Islet precursor cell (in vitro differentiated cells): ENCODE measurements at places on chromosomes 2 and 18.

DNA sequence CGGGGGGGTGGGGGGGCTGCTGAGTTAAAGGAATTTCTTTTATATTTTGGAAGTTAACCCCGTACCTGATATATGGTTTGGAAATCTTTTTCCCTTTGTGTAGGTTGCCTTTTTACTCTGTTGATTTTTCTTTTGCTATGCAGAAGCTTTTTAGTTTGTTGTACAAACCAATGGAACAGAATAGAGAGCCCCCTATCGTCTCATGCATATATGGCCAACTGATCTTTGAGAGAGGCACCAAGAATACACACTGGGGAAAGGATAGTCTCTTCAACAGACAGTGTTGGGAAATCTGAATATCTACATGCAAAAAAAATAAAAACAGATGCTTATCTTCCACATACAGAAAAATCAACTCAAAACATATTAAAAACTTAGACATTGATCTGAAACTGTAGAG, 647.8 kb upstream of the KLHL29 start:
- DNase-seq, result no peak

- DNase-seq, result no peak
Observed at GRCh38 chr2:112290088-112290487, 14.7 kb downstream of the ZC3H6 start.

DNA sequence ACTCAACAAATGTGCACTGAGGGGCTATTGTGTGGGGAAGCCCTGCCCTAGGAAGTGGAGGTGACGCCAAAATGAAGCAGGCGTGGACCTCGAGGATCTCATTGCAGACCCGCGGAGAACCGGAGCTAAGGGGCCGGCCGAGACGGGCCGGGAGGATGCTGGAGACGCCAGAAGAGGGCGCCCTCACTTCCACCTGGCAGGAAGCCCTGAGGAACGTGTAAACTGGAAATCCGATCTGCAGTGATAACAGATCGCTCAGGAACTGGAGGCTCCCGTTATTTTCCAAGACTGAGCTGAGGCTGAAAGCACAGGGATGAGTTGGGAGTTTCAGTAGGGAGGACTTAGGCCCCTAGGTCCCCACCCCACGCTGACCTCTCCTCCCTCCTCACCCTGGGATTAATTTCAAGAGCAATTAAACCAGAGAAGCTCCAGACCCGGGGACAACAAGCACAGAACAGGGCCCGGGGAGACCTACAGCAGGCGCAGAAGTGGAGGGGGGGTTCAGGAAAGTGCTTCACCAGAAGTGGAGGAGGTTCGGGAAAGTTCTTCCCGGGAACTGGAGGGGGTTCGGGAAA, 7.7 kb upstream of the COL6A3 start:
- peak; percentile 87 for DNase-seq

- no peak for DNase-seq
Observed at GRCh38 chr2:238596571-238597551, 170.1 kb downstream of the ASB1 start.

- DNase-seq, result no peak
Observed at GRCh38 chr2:85009019-85009618, 38.2 kb downstream of the KCMF1 start.

DNA sequence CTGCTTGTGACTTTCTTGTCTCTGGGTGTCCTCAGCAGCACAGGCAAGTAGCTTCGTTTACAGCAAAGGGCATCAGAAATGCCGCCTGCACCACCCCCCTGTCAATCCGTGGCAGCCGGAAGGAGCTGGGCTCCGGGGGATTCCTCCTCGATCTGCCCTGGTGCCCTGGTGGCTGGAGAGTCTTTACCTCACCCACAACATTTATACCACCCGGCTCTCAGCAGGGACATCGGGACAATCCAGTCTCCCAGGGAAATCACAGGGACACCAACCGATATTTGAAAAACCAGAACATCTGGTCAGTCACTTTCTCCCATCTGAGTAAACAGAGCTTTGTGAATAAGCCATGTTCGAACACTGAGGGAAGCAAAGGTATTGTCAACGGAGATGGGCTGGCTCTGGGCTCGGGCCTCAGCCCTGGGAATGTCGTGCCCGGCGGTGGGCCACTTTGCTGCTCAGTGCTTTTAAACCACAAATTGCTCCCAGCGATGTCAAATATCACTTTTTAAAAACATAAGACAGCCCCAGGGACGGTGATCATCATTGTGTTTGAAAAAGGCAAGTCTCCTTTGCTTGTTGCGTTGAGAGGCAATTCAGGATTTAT, 210.0 kb upstream of the SALL3 start:
- DNase-seq, result no peak

GRCh38 chr18:56919190-56919589, 227.7 kb upstream of the BOD1L2 start:
- no peak for DNase-seq

DNA sequence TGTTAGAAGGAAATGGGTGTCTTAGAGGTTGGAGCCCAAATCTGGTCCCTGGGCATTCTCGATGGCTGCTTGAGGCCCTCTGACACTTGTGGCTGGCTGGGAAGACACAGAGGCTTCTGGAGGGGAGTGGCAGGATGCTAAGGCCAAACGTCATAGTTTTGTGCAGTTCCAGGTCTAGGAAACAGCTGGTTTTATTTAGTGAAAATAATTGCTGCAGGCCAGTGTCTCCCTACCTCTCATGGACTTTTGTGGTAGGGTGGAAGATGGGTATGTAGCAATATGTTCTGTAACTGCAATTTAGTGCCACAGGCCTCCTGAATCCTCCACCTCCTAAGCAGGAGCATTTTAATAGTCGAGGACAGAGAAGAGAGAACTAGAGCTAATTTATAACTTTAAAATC, 32.2 kb upstream of the SPRED2 start:
- no peak for DNase-seq

DNA sequence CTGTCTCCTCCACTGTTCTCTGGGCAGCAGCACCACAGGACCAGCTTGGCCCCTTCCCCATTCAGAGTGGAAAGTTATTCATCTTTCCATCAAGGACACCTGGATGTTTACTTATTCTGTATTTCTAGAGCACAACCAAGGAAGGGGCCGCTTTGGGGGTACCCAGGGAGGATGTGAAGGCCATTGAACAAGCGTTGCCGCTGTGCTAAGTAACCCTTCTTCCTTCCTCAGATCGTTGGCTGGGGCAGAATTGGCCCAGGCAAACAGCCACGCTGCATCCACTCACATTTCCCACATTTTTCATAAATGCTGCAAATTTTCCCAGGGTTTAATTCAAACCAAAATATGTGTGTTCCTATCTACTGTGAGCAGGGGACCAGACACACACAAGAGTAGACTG, 76.2 kb upstream of the NPAS2 start:
- peak; percentile 22 for DNase-seq

DNA sequence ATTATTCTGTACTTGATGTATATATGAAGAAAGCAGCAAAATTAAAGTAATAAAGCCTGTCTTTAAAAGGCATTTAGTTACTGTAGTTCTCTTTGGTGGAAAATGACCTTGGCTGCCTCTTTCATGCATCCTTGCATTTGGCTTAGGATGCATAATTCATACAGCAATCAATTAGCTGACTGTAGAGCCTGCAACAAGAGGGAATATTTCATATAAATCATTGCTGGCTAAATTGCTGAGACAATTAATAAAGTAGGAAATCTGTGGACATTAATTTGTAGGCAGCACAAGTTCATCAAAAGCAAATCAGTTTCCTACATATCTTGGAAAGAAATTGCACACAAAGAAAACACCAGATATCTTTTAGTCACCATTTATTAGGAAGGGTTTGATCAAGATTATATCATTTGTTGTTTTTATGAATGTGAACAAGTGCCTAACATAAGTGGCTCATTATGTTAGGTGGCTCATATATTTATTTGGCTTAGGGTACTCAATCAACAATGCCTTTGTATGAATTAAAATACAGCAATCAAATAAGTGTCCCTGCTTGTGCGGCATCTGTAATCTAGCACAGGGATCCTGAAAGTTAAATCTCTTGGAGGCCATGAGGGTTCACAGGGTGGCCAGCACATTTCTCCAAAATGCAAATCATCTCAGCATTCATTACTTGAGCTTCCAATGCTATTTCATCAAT, 220.4 kb upstream of the SPOPL start:
- DNase-seq, result no peak

GRCh38 chr2:224944707-224945547, 97.3 kb downstream of the DOCK10 start:
- no peak for DNase-seq

- no peak for DNase-seq
Observed at GRCh38 chr2:41737888-41738287, 309.9 kb upstream of the PKDCC start.

- no peak for DNase-seq
Observed at GRCh38 chr2:120110507-120110906, 97.6 kb downstream of the EPB41L5 start.

GRCh38 chr2:63425079-63425416, 163.2 kb downstream of the WDPCP start:
- no peak for DNase-seq

- DNase-seq, result no peak
Observed at GRCh38 chr2:182300608-182301007, 126.2 kb downstream of the PDE1A start.

GRCh38 chr2:200373973-200374416, 67.5 kb downstream of the SPATS2L start:
- no peak for DNase-seq

DNA sequence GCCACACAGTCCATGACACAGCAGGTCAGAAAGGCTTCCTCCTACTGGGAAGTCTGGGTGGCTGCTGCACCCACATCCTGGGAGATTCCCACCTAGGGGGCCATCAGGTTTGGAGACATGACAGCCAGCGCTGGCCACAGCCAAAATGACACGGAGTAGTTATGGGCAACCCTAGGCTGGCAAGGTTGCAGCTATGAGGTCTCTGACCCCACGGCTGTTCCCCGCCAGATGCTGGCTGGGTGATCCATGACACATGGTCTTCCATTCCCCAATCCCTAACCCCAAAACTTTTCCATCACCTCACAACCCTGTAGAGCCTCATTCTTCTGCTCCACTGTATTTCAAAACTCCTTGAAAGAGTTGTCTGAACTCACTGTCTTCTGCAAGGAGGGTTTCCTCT, 42.7 kb upstream of the EPAS1 start:
- DNase-seq, result no peak

DNA sequence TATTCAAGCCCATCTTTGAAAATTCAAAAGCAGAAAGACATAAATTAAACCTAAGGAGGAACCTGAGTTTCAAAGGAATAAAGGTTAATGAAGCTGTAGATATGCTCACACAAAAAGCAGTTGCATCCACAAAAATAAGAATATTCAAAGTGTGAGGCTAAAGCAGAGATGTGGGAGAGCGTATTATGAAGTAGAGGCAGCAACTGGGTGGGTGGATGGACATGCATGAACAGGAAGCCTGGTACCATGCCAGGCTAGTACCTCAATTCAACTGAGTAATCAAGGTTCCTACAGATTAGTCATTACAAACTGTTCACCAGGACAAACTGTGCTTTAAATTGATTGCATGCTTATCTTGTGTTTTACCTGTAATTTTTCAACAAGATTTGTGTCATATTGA, 330.0 kb upstream of the PKDCC start:
- no peak for DNase-seq

DNA sequence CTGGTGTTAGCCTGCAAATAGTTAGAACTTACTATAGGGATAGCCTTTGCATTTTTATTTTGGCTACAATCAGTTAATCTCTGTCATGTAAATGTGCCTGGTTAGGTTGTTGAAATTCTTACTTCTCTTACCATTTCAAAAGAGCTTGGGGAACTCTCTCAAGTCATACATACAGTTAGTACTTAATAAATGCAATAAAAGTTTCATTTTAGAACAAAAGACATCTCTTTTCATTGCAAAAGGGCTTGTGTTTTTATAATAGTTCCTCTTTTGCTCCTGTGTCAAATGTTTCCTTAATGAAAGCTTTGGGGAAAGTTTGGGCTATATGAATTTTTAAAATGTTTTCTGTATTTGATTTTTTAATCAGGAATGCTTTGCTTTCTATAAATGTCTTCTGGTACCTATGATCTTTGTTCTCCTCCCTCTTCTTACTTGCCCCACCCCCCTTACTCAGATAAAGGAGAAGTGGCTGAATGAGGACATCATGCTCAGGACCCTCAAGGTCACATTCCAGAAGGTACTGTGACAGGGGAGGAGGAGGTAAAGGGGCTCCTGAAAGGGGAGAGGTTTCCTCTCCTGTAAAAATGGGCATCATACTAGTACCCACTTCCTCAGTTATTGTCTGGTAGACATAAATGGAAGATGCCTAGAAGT, 13.6 kb downstream of the PTPN18 start:
- DNase-seq, result no peak

DNA sequence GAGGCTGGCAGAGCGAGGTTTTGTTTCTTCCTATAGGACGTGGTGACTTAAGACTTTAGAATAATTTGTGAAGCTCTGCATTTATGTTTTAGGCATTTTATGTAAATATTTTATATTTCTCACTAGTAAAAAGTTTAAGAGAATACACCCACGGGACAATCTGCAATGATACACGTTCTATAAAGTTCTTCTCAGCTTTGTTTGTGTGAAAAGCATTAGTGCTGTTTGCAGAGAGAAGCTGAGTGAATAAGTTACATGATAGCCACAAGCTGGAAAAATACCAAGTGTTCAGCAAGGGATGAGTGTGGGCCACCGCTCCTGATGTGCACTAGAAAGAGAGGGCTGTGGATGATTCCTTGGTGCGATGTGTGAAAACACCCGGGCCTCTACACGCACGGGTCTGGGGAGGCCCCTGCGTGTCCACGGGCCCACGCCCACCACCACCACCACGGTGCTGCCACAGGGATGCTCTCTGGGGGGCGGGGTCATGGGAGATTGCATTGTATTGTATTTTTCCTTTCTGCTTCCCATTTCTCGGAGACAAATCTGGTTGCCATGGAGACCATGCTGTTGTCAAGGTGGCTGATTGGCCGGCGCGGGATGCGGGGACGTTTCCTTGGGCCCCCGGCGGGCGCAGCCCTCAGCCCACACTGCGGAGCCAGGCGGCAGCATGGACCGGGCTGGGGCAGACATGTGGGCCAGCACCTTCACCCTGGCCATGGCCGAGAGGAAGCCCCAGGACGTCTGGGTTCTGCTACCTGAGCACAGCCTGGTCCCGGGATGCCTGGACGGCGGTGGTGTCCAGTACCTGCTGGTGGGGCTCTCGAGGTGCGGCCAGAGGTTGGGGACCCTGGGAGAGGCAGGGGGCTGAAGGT, at the start of gene RTP5:
TSS of gene RTP5 (plus strand) at position 643 of the 875 bp plus-strand sequence. CDS start at position 671, 28 bp downstream.
- no peak for DNase-seq

DNA sequence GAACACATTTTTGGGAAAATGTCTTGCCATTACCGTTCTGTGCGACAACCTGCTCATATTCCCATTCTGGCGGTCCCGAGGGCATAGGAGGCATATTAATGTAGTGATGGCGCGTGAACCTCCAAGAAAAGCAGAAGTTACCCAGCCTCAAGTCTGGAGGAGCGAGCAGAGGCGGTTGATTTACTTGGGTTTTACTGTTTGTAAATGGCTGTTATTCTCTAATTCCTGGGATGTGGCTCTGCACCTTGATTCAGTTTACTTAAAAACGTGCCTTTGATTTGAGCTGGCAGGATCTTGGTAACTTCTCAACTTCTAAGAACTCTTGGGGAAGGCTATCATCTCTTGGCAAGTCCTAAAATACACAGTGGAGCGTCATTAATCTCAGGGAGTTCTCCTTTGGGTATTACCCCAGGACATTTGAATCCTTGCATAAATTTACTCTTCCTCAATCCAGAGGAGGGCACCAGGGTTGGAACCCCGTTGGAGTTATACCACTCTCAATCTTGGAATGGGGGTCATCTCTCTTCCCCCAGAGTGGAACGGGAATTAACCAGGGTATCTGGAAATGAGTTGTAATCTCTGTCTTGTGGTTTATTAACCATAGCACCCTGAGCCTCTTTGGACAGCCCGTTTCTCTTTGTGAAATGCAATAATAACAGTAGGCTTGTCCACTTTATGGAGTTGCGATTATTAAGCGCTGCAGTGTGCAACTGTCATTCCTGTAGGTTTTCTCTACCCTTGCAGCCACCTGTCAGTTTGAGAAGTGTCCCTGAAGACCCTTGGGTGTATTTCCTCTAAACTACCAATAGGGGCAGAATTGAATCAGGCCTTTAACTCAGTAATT, 2.1 kb downstream of the HK2 start:
- DNase-seq, result peak; percentile 56
